ENCODE measurements at places on chromosomes 1 and 21.

DNA sequence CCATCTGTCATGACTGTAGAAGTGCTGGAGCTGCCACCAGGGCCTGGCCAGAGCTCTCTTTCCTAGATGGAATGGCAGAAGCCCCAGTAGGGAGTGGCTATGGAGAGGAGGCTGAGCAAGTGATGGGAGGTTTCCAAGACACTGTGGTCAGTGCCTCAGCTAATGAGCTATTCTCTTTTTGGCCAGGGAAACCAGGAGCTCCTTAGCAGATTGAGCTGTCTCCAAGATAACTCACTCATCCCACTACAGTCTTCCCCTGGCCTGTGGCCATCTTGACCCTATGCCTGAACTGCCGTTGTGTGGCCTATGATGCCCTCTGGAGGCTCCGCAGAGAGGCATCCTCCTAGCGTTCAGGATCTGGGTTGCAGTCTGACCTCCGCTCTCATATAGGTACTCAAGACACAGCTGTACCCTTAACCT, 60.5 kb downstream of the ERI3 start:
- no peak for DNase-seq

- no peak for DNase-seq
These were observed 117.5 kb upstream of the GALNT2 start for GRCh38 chr1:229949500-229949899.

DNA sequence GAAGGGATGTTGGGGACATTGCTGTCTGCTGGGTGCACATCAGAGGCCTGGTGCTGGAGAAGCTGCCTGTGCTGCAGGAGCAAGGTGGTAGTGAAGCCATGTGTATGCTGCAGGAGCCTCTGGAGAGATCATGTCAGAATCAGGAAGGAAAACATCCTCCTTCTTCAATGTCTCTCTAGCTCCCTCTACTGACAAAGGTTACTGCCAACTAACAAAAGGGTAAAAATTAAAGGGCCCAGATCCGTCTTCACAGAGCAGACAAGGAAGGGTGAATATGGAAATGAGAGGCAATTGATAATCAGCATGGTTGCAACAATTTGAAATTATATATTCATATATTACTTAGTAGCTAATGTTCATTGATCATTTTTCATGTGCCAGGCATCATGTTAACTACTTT, 32.2 kb downstream of the FAM177B start:
- DNase-seq: no peak

- no peak for DNase-seq
These were observed 92.3 kb downstream of the BEND5 start for GRCh38 chr1:48684381-48684780.

- no peak for DNase-seq
These were observed 13.9 kb upstream of the SCMH1 start for GRCh38 chr1:41255978-41256377.

DNA sequence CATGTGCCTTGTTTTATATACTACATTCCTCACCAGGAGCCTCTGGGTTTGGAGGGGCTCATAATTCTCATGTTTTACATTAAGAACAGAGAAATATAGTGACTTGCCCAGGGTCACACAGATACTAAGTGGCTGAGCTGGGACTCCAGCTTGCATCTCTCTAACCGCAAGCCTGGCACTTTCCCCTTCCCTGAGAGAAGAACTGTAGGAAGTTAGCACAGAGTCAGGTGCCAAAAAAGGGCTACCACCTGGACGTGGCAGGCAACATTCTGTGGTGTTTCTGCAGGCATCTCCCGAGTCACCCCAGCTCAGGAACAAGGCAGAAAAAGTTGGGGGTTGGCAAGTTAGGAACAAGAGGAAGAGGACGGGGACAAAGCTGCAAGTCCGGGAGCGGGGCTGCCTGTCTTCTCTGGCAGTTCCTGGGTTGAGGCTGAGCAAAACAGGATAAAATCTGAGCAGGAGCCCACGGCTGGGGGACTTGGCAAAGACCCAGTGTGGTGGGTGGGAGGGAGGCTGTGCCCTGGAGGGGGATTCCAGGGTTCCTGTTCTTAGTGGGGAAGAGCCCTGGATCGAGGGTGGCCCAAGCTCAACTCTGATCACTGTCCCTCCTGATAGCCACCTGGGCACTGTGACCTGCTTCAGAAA, 9.8 kb downstream of the PLA2G5 start:
- DNase-seq: no peak

DNA sequence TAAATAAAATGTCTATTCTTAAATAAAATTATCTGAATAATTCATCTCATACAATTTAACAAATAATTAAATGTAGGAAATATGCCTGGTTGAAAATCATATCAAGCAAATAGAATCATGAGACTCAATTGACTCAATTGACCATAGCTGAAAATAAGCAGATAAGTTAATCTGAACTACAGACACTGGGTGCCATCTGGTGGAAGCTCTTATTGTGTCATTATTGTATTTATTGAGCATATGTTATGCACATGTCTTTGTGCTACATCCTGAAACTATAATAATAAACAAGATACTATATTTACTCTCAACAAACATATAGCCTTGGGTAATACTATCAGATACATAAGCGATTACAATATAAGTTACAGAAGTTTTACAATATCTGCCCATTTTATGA, 41.0 kb downstream of the BRINP3 start:
- no peak for DNase-seq

GRCh38 chr21:35909456-35910223, 150.7 kb downstream of the SETD4 start:
- no peak for DNase-seq

DNA sequence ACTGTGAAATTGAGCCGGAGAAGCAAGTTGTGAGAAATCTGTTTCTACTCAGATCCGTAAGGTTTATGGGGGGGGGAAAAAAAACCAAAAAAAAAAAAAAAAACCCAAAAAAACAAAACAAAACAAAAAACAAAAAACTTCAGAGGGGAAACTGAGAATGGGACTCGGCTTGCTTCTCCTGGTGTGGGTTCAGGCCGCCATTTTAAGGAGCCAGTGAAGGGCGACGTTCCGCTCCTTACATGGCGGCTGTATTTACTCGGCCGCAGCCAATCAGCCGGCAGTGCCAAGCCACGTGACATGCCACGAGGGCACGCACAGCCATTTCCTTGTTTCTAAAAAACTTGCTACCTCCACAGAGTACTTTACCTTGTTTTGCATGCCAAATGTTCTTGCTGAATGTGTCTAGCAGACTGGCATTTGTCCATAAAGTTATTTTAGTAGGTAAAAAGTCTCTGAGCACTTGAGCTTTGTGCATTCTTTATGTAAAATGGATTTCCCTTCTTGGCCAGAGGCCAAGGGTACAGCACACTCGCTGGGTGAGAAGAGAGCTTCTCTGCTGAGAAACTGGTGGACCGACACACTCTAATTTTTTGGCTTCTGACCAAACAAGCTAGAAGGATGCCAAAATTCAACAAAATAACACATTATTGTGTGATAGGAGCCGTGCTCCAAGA, 101.8 kb downstream of the NFIA start:
- DNase-seq: no peak

- DNase-seq: no peak
These were observed 6.7 kb downstream of the RPL5 start for GRCh38 chr1:92838519-92838918.

- DNase-seq: no peak
These were observed 80.1 kb upstream of the IVNS1ABP start for GRCh38 chr1:185397183-185397582.

DNA sequence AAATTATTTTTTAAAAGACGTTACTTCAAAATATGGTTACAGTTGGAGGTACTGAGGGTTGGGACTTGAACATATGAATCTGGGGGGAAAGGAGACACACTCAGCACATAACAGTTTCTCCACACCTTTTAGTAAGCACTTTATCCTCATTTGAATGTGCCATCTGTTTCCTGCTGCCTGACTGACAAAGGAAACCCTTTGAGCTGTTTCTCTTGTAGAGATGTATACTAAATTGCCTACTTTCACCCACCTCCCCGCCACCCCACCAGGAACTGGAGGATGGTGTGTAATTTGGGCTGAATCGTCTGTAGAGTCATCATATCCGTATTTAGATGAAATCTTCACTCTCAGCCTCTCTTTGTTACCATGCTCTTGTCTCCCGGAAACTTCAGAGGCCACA, 108.1 kb downstream of the KAZN start:
- no peak for DNase-seq

GRCh38 chr1:15765495-15766194, 7.0 kb downstream of the FBLIM1 start:
- no peak for DNase-seq

DNA sequence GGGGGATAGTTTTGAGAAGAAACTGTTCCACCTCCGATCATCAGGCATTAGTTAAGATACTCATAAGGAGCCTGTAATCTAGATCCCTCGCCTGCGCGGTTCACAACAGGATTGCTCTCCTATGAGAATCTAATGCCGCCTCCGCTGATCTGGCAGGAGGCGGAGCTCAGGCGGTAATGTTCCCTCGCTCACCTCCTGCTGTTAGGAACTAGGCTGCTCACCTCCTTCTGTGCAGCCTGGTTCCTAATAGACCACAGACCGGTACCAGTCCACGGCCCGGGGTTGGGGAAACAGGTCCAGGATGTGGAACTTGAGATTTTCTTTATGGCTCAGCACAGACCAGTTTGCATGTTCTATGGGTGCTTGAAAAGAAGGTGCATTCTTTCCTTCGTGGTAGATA, 27.2 kb upstream of the FAM3B start:
- DNase-seq: no peak

- no peak for DNase-seq
These were observed 2.6 kb upstream of the TSPAN1 start for GRCh38 chr1:46172321-46172720.

GRCh38 chr1:2556678-2557481, 709 bp downstream of the TNFRSF14 start:
- no peak for DNase-seq

GRCh38 chr1:58162952-58163550, 383.5 kb downstream of the OMA1 start:
- no peak for DNase-seq

- DNase-seq: no peak
These were observed 55.0 kb downstream of the NID1 start for GRCh38 chr1:236009857-236010256.

DNA sequence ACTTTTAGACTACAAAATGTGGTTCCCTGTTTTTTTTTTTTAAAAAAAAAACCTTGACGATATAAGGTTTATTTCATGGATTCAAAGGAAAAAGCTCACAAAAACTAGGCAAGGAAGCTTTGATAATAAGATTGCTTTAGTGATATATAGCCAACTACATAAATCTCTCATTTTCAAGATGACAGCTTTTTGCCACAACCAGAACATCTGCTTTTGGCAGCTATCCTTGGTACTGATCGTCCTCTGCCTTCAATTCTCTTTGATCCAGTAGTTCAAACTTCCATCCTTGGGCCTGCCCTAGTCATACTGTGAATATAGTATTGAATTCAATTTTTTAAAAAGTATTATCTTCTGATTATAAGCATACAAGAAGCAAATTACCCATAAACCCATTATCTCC, 72.9 kb upstream of the CD53 start:
- DNase-seq: no peak

DNA sequence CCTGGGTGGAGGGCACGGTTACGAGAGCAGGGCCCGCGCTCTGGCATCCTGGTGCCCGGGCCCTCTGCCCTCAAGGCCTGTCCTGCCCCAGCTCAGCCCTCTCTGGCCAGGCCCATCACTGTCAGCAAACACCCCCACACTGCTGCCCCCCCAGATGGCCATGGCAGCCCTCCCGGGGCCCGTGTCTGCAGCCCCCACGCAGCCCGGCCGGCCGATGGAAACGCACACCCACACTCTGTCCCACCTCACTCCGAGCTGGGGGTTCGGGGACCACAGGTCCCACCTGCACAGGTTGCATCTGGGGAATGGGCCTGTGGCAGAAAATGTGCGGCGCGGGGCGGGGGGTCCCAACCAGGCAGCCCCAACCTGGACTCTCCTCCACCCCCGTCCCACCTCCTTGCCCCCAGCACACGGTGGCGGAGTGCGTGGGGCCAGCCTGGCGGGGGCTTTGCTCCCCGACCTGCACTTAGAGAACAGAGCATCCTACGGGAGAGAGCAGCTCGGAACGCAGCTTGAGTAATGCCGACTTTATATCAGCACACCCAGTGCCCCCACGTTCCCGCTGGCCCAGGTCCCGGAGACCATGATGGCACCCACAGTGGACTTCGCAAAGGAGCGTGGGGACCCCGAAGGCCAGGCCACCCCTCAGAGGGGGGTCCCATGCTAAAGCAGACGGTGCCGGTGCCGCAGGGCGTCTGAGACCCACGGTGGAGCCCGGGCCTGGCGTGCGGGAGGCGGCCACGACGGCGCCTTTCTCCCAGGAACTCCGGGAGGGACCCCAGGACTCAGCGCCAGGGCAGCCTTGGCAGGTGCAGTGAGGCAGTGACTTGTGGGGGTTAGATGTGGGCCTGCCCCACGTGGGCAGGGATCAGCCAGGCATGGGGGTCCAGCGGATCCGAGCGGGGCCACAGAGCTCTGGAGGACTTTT, 7.5 kb upstream of the RNF223 start:
- DNase-seq: no peak

DNA sequence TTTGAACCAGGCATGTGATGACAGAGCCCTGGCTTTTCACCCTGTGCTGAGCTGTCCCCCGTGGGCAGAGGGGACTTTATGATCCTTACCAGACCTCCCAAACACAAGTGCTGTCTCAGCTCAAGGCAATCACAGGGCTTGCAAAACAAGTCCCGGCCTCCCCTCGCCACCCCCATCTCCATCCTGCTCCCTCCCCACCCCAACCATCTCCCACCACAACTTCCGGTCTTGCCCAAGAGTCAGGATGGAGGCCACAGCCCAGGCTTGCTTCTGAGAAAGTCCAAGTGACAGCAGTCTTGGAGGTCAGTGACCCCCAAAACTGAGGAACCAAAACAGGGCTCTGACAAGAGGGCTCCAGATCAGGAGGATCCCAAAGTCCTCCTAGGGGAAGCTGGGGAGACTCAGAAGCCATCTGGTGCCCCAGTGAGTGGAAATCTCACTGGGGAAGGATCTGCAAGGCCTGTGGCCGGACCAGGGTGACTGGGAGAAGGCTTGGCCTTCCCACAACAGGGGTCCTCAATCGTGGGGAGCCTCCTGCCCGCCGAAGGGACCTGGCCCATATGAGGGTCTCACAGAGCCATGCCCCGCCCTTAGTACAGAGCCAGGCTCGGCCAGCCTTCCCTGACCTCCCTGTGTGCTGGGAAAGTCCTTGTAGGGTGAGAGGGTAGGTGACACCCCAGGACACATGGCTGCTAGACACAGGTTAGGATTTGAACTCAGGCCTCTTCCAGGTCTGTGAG, 4.5 kb upstream of the SDC3 start:
- no peak for DNase-seq

DNA sequence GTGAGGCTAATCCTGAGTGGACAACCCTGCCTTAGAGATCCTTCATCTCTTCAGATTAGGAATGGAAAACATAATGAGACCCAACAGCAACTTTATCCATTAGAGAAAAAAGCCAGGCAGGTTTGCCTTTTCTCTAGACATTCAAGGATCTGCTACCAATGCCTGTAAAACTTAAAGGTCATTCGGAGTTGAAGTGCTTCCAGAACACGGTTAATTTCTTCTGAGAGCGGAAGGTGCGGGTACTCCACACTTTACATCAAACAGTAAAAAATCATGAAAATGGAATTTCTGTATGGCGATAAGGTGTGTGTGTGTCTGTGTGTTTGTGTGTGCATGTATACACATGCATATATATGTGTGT, 65.2 kb upstream of the PRKACB start:
- DNase-seq: no peak

Data from T-helper 2 cell (primary cell).